CD4-positive, alpha-beta T cell (primary cell): ENCODE measurements at places on chromosomes 7 and 10. TPM values are rescaled to one million over a fixed set of nuclear protein-coding genes. Genes with fewer than 3 reads are reported as not detected.

The OR2A12 gene
- total RNA-seq, result not detected

DNA sequence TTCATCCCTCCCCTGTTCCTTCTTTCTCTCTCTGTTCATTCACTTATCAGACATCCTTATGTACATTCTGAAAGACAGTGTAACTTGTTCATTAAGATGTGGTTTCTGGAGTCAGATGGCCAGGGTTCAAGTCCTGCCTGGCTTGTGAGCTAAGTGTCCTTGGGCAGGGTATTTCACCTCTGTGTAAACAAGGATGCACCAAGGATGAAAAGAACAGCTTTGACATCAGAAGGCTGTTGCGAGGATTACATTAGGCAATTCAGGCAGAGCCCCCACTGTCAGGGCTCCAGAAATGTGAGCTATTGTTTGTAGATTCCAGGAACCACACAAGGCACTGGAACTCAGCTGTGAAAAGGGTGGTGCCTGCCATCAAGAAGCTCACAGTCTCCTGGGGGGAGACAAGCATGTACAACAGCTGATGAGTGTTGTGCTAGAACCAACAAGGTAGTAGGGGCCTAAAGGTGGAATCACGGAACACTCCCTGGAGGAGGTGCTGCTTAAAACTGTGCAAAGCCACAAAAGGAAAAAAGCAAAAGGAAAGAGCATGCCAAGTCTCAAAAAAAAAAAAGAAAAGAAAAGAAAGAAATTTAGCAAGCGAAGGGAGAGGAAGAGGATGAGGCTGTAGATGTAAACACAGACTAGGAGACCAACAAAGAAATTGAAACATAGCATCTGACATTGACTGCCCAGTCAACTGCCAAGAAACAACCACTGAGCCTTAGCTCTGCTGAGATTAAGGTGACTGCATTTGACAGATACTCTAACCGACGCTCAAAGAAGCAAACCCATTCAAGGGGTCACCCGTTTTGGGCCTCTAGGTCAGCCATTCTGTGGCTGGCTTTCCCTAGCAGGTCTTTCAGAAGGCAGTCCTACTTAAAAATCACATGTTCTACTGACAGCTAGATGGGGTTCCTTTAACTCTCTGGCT lies 12.5 kb downstream of the PDLIM1 start:
- H3K4me1 ChIP-seq, result no peaks in the 10 kb centered on the region
- no peaks in the 10 kb centered on the region for H3K27me3 ChIP-seq
- DNase-seq, result no peak
- no peak overlapping the region for H3K4me3 ChIP-seq
- no peak overlapping the region for H3K27ac ChIP-seq
- H3K36me3 ChIP-seq, result no peaks in the 10 kb centered on the region

GRCh38 chr10:124123156-124123555 lies 29.8 kb upstream of the CHST15 start:
- DNase-seq, result no peak
- no peaks in the 10 kb centered on the region for H3K27me3 ChIP-seq
- peaks cover 6% of the 10 kb centered on the region for H3K4me1 ChIP-seq
- H3K27ac ChIP-seq, result no peak overlapping the region
- no peak overlapping the region for H3K4me3 ChIP-seq

DNA sequence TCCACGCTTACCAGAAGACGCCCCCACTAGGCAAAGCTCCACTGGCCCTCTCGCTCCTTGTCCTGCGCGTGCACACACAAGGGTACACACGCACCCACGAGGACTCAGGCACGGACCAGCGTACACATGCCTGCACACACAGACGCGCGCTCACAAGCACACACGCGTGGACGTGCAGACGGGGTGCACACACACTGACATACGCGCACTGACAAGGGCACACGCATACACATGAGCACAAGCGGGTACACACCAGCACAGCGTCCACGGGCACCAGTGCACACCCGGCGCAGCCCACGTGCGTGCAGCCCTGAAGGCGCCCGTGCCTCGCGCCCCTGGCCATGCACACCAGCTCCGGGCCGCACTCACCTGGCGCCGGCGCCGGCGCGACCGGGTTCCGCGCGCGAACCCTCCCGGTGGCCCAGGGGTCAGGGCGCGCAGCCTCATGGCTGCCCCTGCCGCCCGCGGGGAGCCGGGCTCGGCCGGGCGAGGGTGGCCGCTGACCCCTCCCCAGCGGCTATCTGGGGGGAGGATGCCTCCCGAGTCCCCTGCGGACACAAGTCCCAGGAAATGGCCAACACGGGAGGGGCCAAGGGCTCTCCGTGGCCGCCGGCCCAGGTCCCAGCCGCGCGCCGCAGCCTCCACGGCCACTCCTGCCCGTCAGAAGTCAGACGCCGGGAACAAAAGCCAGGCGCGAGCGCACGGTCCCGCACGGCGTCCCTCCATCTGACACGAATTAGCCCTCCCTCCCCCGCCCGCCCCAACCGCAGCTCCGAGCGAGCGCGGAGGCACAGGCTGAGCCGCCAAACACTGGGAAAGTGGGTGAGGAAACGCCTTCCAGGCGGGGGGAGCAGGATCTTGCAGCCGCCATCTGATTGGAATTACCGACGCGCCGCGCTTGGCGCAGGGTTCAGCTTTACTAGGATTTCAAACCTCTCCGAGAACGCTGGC lies 45.0 kb downstream of the TNS3 start:
- H3K4me3 ChIP-seq, result no peak overlapping the region
- no peak overlapping the region for H3K27ac ChIP-seq
- no peak for DNase-seq
- no peaks in the 10 kb centered on the region for H3K27me3 ChIP-seq

The DMBT1 gene
- not detected for total RNA-seq

The SYNPO2L gene
- not detected for total RNA-seq

DNA sequence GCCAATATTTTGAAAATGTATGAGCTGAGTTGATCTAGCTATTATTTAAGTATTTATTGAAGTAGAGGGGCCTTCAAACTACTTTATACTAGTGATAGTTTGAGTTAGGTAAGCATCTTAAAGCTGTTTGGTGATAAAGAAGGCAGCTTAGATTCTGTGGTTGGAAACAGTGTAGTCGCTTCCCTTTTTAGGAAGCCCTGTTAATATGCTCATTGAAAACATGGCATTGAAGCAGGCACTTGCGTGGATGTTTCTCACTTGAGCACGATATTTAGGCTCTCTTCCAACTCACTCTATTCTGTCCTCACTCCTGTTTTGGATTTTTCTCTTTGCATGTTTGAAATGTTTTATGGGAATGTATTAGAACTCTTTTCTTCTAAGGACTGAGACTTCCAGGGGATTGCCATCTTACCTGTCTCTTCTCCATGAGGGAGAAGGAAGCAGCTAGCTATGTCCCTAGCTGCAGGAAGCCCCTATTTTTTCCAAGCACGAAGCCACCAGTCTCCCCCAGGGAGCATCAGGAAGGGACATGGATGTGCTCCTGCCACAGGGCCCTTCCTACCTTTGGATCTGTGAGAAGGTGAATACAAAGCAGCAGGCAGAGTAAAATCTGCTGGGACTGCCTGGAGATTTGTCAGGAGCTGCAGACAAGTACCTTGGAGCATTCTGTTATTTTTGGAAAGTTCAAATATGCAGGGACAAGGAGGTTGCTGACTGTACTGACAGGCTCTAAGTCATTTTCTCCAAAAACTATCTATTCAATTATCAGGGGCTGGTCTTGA lies 22.0 kb upstream of the BMPR1A start:
- DNase-seq, result no peak
- H3K4me3 ChIP-seq, result no peak overlapping the region
- no peaks in the 10 kb centered on the region for H3K36me3 ChIP-seq
- no peak overlapping the region for H3K27ac ChIP-seq
- no peaks in the 10 kb centered on the region for H3K27me3 ChIP-seq

- no peak for DNase-seq
- no peak overlapping the region for H3K27ac ChIP-seq
- no peaks in the 10 kb centered on the region for H3K36me3 ChIP-seq
- no peaks in the 10 kb centered on the region for H3K4me1 ChIP-seq
Observed at GRCh38 chr10:97136756-97137155, 49.0 kb downstream of the SLIT1 start.

DNA sequence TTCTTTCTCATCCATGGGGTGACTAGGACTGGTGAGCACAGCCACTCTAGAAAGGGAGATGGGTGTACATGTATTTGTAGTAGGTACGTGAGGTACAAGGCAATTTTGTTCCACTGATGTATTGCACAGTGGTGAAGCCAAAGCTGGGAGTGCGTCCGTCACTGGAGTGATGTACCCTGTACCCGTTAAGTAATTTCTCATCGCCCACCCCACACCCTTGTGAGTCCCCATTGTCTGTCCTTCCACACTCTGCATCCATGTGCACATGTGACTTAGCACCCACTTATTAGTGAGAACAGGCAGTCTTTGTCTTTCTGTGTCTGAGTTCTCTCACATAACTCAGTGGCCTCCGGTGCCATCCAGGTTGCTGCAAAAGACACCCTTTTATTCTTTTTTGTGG lies 658.3 kb downstream of the SDK1 start:
- H3K36me3 ChIP-seq, result no peaks in the 10 kb centered on the region
- no peaks in the 10 kb centered on the region for H3K27me3 ChIP-seq
- no peak for DNase-seq
- H3K4me3 ChIP-seq, result no peak overlapping the region

The PVRIG gene
- 30.1 TPM for total RNA-seq

The RTKN2 gene
- total RNA-seq, result 3.7 TPM

DNA sequence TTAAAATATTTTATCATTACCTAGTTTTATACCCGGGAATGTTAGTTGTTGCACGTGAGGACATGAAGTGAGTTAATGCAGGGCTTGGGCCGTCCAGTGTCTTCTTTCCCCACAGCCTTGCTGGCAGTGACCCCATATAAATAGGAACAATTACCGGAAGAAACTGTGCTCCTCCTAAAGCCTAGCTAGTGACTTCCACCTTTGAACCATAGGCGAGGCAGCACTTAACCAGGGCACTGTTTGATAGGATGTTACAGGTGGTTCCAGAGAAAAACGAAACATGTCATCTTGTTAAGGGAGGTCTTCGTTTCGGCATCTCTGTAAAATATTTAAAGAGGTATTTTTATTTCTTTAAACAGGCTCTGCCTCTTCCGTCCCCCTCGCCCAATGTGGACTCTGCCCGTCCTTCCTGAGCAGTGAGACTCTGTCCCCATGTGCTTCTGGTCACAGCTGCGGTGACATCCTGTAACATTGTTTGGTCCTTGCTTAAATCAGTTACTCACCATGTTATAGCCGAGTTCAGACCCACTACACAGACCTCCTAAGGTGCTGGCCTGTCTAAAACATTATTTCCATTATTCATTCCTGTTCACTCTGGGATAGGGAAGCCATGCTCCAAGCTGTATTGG lies 145.6 kb downstream of the MGMT start:
- no peaks in the 10 kb centered on the region for H3K27me3 ChIP-seq
- no peak for DNase-seq
- no peaks in the 10 kb centered on the region for H3K4me1 ChIP-seq
- H3K27ac ChIP-seq, result no peak overlapping the region

- H3K4me1 ChIP-seq, result no peaks in the 10 kb centered on the region
- peak overlapping the region; percentile 7 for H3K4me3 ChIP-seq
- H3K36me3 ChIP-seq, result no peaks in the 10 kb centered on the region
- no peaks in the 10 kb centered on the region for H3K27me3 ChIP-seq
- H3K27ac ChIP-seq, result no peak overlapping the region
Observed at GRCh38 chr10:61284222-61284890, 168.8 kb downstream of the TMEM26 start.

The UCN3 gene
- not detected for total RNA-seq

The ZP3 gene
- total RNA-seq, result 7.0 TPM

GRCh38 chr10:2410049-2410448 lies 657.3 kb upstream of the PFKP start:
- H3K36me3 ChIP-seq, result no peaks in the 10 kb centered on the region
- no peaks in the 10 kb centered on the region for H3K4me1 ChIP-seq
- H3K4me3 ChIP-seq, result no peak overlapping the region
- H3K27ac ChIP-seq, result no peak overlapping the region
- H3K27me3 ChIP-seq, result no peaks in the 10 kb centered on the region
- no peak for DNase-seq

The ZNF239 gene
- total RNA-seq, result 0.63 TPM

The MEIG1 gene
- total RNA-seq, result not detected

- H3K27me3 ChIP-seq, result no peaks in the 10 kb centered on the region
- no peak for DNase-seq
- no peaks in the 10 kb centered on the region for H3K4me1 ChIP-seq
- no peak overlapping the region for H3K27ac ChIP-seq
- H3K4me3 ChIP-seq, result no peak overlapping the region
Observed at GRCh38 chr10:15931376-15931775, 71.1 kb upstream of the MINDY3 start.

The LZTS2 gene
- 9.6 TPM for total RNA-seq

The NPY gene
- not detected for total RNA-seq

GRCh38 chr10:106680061-106680460 lies 484.4 kb downstream of the SORCS1 start:
- no peak for DNase-seq
- H3K4me1 ChIP-seq, result no peaks in the 10 kb centered on the region
- H3K36me3 ChIP-seq, result no peaks in the 10 kb centered on the region
- no peaks in the 10 kb centered on the region for H3K27me3 ChIP-seq
- no peak overlapping the region for H3K4me3 ChIP-seq

The SLIT1 gene
- total RNA-seq, result 0.39 TPM

DNA sequence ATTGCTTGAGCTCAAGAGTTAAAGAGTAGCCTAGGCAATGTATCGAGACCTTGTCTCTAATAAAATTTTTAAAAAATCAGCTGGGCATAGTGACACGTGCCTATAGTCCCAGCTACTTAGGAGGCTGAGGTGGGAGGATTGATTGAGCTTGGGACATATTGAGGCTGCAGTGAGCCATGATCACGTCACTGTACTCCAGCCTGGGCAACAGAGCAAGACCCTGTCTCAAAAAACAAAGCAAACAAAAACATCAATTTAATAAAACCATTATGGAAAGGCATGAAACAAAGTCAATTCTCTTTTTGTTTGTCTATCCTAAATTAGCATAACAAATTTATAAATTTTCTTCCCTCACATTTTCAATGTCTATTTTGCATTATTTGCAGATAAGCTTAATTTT lies 108.4 kb downstream of the PHF14 start:
- DNase-seq, result no peak
- no peaks in the 10 kb centered on the region for H3K4me1 ChIP-seq
- H3K4me3 ChIP-seq, result no peak overlapping the region
- no peaks in the 10 kb centered on the region for H3K27me3 ChIP-seq

The HEPACAM2 gene
- total RNA-seq, result not detected

- H3K4me1 ChIP-seq, result peaks cover 19% of the 10 kb centered on the region
- H3K36me3 ChIP-seq, result no peaks in the 10 kb centered on the region
- no peak for DNase-seq
- H3K4me3 ChIP-seq, result no peak overlapping the region
Observed at GRCh38 chr10:92575961-92576360, 2.1 kb upstream of the IDE start.

GRCh38 chr10:117242463-117242832 lies 1.5 kb downstream of the SLC18A2 start:
- DNase-seq, result no peak
- H3K4me1 ChIP-seq, result peaks cover 2% of the 10 kb centered on the region
- H3K36me3 ChIP-seq, result no peaks in the 10 kb centered on the region
- H3K4me3 ChIP-seq, result no peak overlapping the region
- H3K27ac ChIP-seq, result no peak overlapping the region

The GJC3 gene
- 0.25 TPM for total RNA-seq

- no peaks in the 10 kb centered on the region for H3K4me1 ChIP-seq
- DNase-seq, result no peak
- no peaks in the 10 kb centered on the region for H3K36me3 ChIP-seq
- H3K4me3 ChIP-seq, result no peak overlapping the region
- no peak overlapping the region for H3K27ac ChIP-seq
Observed at GRCh38 chr7:44325811-44326241, 432 bp upstream of the CAMK2B start.
